ENCODE measurements at places on chromosomes 13 and 19.
A peak's percentile ranks its signal among the peaks of the same experiment; 100 is the strongest.

GRCh38 chr13:28583651-28584091, 75.3 kb upstream of the POMP start:
- DNase-seq: no peak

GRCh38 chr13:22298530-22298929, 627.7 kb downstream of the FGF9 start:
- no peak for DNase-seq

GRCh38 chr19:9847087-9847671, 12.1 kb downstream of the PIN1 start:
- DNase-seq: peak; percentile 56

DNA sequence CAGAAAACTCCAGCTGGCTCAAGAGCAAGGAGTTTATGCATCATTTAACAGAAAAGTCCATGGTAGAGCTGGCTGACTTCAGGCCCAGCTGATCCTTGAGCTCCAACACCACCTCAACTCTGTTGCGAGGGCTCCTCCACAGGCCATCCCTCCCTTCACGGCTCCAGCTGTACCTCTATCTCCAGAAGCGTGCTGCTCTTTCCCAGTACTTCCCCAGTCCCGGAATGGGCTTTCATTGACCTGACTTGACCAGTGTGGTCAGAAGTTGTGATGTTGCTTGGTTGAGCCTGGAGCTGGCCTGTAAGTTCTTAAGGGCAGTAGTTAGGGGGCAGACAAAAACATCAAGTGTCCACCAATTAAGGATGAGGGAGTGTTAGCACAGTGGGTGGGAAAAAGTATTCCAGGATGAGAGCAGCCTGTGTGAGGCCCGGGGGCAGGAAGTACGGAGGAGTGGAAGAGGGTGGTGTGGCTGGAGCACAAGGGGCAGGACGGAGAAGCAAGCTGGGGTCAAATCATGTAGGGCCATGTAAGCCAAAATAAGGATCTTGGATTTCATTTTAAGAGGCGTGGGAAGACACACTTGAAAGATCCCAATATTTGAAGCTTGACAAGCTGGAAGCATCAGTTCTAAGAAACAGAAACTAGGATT, 24.0 kb downstream of the SKA3 start:
- no peak for DNase-seq

DNA sequence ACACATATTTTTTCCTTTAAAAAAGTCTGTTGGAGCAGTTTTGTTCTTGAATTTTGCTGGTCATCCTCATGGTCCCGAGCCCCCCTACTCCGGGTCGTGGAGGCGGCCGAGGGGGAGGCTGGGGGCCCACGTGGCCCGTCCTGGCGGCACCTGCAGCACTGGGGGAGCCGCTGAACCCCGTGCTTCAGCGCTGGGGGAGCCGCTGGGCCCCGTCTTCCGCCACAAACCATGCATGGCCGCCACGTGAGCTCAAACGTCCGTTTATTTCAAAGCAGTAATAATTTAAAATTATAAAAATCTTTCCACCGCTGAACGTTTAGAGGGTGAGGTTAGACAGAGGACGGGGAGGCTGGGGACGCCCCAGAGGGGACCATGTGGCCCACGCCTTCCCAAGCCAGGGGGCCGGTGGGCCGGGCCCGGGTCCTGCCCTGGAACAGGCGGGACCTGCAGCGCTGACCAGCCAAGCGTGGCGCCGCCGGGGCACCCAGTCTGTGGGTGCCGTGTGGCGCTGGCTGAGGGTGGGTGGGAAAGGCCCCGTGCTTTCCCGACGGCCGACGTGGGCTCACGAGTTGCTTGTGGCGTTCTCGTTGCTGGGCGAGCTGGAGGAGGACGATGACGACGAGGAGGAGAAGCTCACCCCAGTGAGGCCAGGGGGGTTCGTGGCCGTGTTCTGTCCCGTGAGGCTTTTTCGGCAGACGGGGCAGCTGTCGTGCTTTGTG, 8.0 kb downstream of the FGF22 start:
- DNase-seq: no peak

DNA sequence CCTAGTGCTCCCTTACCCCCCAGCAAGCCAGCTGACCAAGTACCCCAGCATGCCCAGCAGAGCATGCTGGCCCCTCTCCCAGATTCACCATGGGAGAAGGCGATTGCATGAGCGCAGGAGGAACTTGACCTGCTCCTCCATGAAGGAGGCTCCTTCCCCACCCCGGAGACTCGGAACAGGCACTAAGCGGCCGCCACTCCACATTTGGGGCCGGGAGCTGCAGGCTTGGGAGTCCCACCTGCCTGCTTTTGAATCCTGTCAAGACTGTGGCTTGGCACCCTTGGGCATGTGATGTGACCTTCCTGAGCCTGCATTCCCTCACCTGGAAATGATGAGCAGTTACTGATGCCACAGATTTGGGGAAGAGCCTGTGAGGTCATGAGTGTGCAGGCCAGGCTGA, 12.7 kb upstream of the TIMM50 start:
- no peak for DNase-seq
